Renal cortex interstitium (tissue), 15 donors: ENCODE measurements at places on chromosomes 5 and 9.

- DNase-seq = no peak
These were observed 73.4 kb upstream of the CDH6 start for GRCh38 chr5:31119938-31120641.

GRCh38 chr5:40676613-40677343 is 2.9 kb upstream of the PTGER4 start:
- DNase-seq = no peak

DNA sequence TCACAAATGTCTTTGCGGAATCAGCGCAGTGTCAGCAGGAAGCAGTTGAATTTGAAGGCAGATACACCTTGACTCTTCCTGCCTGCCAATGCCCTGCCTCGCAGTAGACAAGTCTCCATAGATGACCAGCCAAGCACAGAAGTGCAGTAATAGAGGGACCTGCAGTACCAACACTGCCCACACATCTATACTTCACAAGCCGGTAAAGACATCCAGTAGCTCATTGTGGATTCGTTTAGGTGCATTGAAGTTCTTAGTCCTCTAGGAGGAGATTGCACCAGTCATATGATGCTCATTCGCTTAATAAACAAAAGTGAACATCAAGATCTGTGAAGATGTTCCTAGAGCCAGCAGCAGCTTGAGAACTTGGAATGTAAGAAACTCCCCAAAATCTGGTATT is 7.1 kb upstream of the IFNA2 start:
- no peak for DNase-seq

DNA sequence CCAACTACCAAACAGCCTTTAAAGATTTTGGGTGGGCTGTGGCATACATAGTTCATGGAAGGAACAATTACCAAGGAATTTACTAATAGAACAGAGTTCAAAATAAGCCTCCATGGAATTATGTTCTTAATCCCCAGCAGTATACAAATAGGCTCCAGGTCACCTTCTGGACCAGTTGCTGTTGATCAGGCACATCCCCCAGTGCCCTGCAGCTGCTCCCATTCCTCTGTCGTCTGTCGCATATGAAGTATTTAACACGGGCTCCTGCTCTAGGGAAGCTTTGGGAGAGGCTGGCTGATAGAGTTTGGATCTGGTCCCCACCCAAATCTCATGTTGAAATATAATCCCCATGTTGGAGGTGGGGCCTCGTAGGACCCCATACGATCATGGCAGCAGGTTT is 17.8 kb downstream of the SHC3 start:
- no peak for DNase-seq

DNA sequence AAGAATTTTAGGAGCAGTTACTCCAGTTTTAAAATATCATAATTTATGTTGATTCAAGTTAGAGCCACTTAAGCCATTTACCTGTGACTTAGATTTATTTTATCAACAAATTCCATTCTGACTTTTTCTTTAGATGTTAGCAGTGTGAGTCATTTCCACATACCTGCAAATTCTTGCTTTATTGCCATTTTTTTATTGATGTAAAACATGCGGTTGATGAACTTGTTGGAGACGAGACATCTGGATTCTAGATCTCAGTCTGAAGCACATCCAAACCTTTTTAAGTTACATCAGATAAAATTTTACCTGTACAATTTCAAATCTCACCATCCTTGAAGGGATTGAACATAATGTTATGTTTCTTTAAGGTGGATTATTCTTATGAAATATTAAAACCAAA is 240.9 kb downstream of the IRX1 start:
- no peak for DNase-seq

DNA sequence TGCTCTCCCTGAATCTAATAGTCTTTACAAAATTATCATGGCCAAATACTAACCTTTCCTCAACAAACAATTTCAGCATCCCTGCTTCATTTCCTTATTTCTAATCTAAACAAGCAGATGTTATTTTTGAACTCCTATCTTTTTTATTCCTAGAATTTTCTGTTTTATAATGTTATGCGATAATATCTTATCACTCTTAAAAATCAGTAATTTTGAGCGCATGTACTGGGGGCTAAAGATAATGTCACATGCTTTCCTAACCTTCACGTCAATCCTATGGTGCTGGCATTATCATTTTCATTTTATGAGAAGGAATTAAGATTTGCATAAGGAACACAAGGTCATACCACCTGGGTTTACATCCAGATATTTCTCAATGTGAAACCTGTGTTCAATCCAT is 648.0 kb downstream of the BRINP1 start:
- no peak for DNase-seq

DNA sequence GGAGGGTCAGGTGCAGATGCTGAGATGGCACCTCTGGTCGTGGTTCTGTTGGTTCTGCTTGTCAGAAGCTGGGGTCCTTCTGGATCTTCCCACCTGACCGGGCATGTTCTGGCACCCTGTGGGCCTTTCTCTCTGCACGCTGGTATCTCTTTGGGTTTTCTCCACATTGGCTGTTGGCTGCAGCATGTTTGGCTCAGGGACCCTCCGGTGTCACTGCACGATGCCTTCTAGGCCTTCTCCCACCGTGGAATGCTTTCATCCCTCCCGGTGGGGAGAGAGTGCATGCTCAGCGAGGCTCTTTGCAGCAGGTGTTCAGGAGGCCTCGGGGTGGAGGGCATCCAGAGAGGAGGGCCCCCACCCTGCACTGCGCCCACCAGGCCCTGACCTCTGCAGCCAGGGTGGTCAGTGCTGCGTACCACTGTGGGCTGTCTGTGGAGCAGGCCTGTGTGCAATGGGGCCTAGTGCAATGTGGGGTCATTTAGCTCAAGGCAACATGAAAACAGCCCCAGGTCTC is 119.4 kb downstream of the WNK2 start:
- DNase-seq = no peak

- no peak for DNase-seq
These were observed 60.3 kb downstream of the GNA14 start for GRCh38 chr9:77587851-77588250.

GRCh38 chr5:125348936-125349831 is 602.7 kb upstream of the ZNF608 start:
- DNase-seq = no peak

GRCh38 chr5:95826949-95827891 is 4.7 kb upstream of the GLRX start:
- no peak for DNase-seq

DNA sequence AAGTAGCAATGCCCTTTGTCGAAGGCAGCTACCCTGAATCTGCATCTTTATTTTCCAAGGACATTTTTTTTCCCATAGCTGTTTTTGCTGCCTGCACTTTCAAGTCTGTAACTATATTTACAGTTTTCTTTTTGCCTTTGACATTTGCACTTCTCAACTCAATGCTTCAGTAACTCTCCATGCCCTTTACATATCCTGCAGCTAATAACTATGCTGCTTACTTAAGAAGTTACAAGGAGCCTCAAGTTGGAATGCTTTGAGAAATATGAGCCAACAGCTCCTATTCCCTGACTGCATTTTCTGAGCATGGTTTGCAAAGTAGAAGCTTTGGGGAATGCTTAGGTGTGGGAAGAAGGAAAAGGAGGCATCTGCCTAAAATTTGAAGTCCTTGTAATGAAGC is 194.8 kb upstream of the TRPC7 start:
- peak; percentile 5 for DNase-seq

DNA sequence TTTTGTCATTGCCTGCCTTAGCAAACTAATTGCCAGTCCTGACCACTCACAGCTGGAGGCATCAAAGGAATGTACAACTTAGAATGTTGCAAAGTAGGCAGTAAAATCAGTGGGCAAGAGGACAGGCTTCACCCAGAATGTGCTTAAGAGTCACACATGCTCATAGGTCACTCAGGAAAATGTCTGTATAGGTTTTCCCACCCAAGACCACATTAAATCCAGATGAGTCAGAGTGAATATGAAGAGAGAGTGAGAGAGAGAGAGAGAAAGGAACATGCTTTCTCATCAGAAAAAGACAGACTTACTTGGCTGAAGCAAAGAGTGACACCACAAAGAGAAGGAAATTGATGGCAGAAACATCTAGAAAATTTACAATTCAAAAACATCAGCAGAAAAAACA is 37.9 kb downstream of the PLEKHG4B start:
- no peak for DNase-seq

DNA sequence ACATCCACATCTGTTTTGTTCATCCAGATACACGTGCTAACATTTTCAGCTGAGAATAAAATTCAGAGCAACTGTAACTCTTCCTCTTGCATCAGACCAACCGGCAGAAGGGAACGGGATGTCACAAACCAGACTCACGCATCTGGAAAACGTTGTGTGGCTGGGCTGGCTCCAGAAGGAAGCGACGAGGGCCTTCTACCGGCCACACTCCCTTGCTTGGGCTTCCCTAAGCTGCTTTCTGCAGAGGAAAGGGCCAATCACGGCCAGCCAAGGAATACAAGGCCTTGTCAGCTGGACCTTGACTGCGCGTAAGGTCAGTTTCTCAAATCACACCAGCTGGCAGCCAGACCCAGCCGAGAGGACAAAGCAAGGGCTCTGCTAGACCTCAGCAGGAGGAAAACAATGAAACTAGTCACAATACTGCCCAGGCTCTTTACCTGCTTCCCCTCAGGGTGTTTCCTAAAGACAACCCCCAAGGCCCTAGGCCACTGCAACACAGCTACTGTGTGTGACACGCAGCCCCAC is 106.1 kb downstream of the THBS4 start:
- DNase-seq = peak; percentile 67

DNA sequence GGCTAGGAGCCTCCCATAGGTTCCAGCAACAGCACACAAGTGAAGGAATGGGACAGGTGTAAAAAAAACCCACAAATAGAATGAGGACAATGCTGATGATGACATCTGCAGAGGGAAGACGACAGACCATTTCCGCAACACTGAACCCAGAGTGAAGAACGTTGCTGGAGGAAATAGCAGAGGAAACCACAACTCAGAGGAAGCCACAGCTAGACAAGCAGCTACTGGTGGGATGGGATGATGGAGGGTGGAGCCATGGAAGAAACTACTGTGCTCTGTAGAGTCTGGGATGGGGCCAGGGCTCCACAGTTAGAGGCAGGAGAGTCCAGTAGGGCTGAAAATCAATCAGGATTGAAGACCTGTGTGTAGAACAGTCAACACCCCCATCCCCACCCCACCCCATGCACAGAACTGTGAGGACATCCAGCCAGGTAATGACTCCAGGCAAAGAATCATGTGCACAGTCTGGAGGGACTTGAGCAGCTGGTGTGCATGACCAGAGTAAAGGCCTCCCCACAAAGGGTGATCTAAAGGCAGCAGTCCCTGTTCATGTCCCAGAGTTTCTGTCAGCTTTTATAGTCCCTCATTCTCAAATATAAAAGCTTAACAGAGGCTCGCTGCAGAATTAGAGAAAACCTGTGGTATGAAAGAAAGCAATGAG is 65.2 kb upstream of the SPIN1 start:
- DNase-seq = no peak

GRCh38 chr5:131766689-131767088 is 30.1 kb downstream of the FNIP1 start:
- no peak for DNase-seq

- DNase-seq = no peak
These were observed 182.4 kb downstream of the CCDC171 start for GRCh38 chr9:15735083-15735857.

- DNase-seq = no peak
These were observed 19.1 kb downstream of the EXOC3 start for GRCh38 chr5:462051-462481.

- no peak for DNase-seq
These were observed 412.9 kb downstream of the CHSY3 start for GRCh38 chr5:130316971-130317680.

GRCh38 chr9:7489036-7489435 is 310.5 kb downstream of the DMAC1 start:
- DNase-seq = no peak

DNA sequence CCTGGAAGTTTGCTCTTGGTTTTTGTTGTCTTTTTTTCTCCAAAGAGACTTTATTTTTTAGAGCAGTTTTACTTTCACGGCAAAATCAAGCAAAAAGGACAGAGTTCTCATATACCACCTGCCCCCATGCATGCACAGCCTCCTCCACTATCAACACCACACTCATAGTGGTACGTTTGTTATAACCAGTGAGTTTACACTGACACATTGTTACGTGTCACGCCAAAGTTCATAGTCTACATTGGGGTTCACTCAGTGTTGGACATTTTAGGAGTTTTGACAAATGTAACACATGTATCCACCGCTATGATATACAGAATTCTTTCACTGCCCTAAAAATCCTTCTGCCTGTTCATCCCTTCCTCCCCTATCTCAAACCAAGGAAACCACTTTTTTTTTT is 7.5 kb upstream of the ICE1 start:
- DNase-seq = no peak

DNA sequence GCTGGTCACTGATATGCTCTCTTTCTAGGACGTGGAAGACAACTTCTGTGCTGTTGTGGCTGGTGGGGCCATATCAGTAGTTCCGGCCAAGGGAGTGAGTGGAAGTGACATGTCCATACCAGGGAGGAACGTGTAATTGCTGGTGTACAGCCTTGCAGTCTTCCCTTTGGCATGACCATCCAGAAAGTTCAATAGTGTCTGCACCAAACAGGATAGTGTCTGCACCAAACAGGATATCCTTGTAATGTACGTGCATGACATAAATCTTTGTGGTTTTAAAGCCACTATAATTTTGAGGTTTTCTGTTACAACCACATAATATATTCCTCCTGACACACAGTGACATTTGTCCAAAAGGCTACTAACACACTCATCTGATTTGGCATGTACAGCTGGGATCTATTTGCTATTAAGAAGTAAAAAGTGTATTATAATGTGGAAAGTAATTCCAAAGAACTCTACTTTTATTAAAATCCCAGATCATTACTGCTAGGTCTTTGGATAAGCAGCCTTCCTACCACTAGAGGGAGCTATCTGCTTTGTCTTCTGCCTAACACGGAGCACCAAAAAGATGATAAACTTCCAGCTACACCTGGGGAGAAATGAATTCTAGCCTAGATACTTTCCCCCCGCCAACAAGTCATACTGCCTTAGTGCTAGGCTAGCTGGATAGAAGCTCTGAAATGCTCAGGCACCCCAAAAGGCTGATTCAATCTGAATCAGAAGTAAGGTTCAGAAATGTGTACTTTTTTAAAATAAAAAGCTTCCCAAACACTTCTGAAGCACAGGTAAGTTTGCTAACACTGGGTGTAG is 52.7 kb downstream of the RNF145 start:
- peak; percentile 61 for DNase-seq

- DNase-seq = peak; percentile 88
These were observed at the start of gene RACK1 for GRCh38 chr5:181243564-181244343. Gene RACK1 (minus strand): TSS chr5:181243906. CDS start chr5:181243800, 106 bp downstream.

DNA sequence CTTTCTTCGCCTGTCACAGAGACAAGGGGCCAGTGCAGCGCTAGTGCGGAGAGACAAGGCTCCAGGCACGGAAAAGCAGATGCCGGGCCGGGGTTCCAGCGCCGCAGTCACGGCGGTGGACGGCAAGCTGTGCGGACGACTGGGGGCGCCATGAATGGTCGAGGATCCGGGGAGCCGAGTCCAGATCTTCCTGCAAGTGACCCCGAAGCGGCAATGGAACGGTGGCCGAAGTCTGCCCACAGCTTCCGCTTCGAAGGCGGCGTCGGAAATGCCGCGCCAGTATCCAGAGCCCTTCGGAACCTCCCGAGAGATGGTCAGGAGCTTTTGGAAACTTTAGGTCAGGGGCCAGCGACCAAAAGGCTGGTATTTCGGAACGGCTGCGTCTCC is 601 bp upstream of the FAF2 start:
- no peak for DNase-seq
